ENCODE measurements at places on chromosomes 13 and 19.

DNA sequence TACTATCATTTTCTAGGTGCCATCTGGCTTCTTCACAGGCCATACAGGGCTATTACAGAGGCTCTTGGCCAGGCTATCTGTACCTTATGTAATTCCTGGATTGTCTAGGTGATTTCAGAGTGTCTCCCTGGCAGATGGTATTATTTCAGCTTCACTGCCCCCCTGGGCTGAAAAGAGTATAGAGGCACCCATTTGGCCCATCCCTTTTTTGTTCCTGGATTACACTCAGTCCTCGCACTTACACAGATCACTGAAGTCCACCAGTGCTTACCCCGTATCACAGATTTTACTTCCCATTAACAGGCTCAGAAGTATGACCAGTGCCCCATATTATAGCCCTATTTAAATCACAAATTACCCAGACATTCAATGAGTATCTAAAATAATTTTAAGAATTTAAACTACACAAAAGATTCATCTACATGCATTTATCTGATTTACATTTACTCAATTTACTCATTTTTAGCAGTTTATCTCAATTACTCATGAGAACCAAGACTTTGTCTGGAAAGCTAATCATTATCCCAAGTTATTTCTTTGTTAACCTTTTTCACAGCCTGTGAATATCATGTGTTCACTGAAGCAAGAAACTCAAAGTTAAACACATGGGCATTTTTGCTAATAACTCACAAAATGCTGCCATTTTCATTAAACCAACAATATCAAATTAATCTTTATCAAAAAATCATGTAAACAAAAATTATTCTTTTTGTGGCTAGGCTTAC, 121.0 kb downstream of the PCDH20 start:
- no peak for DNase-seq

DNA sequence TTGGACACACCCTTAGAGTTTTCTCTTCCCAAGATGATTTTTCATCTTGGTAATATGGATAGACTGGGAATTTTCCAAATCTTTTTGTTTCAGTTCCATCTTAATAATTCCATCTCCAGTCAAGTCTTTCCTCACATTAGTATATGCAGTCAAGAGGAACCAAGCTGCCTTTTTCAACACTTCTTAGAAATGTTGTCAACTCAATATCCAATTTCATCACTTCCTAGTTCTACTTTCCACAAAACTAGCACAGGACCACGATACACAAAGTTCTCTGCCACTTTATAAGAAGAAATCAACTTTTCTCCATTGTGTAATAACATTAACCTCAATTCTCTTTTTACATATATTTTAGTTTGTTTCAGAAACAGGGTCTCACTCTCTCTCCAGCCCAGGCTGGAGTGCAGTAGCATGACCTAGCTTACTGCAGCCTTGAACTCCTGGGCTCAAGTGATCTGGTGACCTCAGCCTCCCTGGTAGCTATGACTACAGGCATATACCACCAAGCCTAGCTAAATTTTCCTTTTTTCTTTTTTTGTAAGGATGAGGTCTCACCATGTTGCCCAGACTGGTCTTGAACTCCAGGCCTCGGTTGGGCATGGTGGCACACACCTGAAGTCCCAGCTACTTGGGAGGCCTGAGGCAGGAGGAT, 15.5 kb downstream of the ZNF443 start:
- DNase-seq, result no peak

DNA sequence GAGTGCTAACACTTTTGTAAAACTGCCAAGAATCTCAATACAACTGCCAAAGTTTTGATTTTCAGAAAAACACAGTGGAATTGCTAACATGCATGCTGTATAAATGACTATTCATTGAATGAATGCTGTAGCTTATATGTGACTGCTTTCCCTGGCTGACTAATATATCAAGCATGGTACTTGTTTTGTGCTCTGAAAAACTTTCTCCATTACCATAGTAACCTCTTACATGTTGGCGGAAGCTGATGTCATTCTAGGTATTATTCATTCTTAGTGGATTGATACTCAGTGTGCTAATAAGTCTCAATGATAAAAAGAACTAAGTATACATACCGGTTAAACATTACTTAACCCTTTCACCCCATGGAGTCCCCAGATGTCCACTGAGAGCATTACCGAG, 166.1 kb upstream of the MYO16 start:
- DNase-seq, result no peak

GRCh38 chr13:28161370-28161769, 23.0 kb downstream of the PAN3 start:
- DNase-seq, result no peak

GRCh38 chr13:112802802-112803195, 113.0 kb downstream of the ATP11A start:
- DNase-seq, result no peak

GRCh38 chr13:100493418-100493817, 95.2 kb downstream of the GGACT start:
- no peak for DNase-seq

DNA sequence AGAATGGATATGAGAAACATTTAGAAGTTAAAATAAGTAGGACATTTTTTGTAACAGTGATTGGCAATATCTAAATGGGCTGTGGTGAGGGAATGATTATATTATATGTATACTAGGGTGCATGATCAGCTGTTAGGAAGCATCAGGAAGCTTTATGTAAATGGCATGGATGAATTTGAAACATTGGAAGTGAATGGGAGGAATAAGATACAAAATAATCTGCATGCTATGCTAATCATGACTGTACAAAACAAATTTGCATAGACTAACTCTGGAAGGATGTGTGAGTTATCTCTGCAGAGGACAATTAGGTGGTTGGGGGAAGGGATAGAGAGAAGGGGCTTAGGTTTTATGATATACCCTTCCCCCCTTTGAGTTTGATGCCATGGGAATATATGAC, 156.5 kb downstream of the MTUS2 start:
- no peak for DNase-seq
